B cell (primary cell): ENCODE measurements at places on chromosomes 7 and 10.

DNA sequence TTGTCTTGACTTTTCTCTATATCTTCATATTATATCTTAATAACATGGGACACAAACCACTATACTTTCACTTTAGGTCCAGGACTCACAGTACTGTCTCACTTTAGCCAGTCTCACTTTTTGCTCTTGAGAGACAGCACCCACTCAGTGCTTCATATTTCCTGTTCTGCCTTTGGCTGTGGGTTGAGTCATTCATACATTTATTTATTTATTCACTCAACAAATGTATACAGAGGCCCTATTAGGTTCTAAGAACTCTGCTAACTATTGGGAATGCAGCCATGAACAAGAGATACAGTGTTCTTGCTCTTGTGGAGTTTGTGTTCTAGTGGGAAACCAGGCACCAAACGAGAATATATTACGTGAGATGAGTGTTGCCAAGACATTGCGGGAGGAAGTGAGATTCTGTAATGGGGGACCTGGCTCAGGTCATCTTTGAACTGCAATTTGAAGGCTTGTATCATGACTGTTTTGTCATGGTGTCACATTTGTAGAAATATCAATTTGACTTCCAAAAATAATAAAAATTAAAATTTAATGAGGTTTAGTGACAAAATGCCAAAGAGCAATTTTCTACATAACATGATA is 190.1 kb downstream of the SDHAF3 start:
- no peaks in the 10 kb centered on the region for H3K27me3 ChIP-seq
- DNase-seq: no peak
- H3K36me3 ChIP-seq: no peaks in the 10 kb centered on the region
- no peak overlapping the region for H3K27ac ChIP-seq
- no peaks in the 10 kb centered on the region for H3K4me1 ChIP-seq

DNA sequence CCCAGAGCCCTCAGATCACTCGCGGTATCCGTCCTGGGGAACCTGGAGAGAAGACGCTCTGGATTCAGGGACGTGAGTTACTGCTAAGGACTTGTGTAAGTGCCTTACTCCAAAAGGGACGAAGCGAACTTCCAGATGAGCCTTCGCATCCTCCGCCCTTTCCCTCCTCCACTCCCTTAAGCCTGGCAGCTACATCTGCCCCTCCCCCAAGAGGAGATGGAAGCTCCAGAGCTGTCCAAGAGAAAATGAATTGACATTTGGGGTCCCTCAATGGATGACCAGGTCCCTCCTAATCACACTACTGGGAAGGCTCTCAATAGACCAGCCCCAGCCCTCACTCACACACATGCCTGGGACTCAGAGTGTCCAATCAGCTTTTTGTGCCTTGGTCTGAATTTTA is 31.3 kb upstream of the GDF10 start:
- H3K4me1 ChIP-seq: no peaks in the 10 kb centered on the region
- no peak overlapping the region for H3K27ac ChIP-seq
- H3K4me3 ChIP-seq: no peak overlapping the region
- no peak for DNase-seq
- H3K27me3 ChIP-seq: no peaks in the 10 kb centered on the region
- H3K36me3 ChIP-seq: no peaks in the 10 kb centered on the region

- H3K27ac ChIP-seq: no peak overlapping the region
- no peaks in the 10 kb centered on the region for H3K36me3 ChIP-seq
- DNase-seq: no peak
Observed at GRCh38 chr7:80324032-80324431, 187.8 kb downstream of the GNAT3 start.

DNA sequence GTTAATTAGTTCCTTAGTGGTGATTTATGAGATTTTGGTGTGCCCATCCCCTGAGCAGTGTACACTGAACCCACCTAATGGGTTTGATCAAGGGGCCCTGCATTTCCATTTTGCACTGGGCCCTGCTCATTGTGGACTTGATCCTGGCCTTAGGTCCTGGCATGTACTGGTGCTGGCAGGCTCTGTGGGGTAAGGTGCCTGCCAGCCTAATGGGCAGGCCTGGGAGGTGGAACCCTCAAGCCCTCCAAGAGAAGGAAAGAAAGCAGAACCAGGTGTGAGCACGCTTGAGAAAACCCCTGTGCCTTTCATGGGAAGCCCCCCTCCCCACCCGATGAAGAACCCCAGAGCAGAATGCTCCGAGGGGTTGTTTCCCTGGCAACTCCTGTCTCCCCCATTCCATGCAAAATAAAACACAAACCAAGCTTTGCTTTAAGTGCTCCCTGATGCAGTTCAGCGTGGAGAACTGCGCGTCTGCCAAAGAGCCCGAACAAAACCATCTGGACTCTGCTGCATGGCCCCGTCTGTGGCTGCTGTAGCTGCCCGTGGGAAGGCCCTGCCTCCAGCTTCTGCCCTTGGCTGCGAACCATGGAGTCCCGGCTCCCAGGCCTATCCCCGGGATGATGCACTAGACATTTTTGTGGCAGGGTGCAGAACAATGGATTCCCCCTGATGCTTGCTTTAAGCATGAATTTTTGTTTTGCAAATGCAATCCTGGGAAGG is 123.3 kb downstream of the PRPF18 start:
- H3K27me3 ChIP-seq: no peaks in the 10 kb centered on the region
- H3K27ac ChIP-seq: no peak overlapping the region
- no peak for DNase-seq
- peaks cover 28% of the 10 kb centered on the region for H3K4me1 ChIP-seq

DNA sequence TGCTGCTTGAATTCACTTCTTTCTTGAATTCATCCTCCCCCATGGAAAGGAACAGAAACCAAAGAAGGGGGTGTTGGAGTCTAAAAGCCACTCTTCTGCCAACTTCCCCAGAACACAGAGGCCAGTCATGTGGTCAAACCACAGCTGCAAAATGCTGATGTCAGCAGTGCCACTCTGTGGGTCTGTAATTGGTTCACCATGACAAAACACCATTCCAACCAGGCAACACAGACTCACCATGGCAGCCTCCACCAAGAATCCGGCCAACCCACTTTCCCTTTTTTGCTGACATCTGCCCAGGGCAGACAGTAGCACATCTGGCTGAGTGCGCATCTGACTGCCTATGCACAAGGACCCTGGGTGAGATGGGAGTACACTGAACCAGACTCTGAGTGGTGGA is 16.8 kb downstream of the OSBPL3 start:
- H3K4me1 ChIP-seq: peaks cover 42% of the 10 kb centered on the region
- no peak overlapping the region for H3K4me3 ChIP-seq
- no peaks in the 10 kb centered on the region for H3K27me3 ChIP-seq
- peak; percentile 88 for DNase-seq
- peak overlapping the region; percentile 3 for H3K27ac ChIP-seq
